Right renal cortex interstitium (tissue), 3 donors: ENCODE measurements at places on chromosomes 1 and 21. TPM values are rescaled to one million over a fixed set of nuclear protein-coding genes. Genes with fewer than 3 reads are reported as not detected.

The CALML6 gene
- polyA plus RNA-seq = 0.50 TPM

DNA sequence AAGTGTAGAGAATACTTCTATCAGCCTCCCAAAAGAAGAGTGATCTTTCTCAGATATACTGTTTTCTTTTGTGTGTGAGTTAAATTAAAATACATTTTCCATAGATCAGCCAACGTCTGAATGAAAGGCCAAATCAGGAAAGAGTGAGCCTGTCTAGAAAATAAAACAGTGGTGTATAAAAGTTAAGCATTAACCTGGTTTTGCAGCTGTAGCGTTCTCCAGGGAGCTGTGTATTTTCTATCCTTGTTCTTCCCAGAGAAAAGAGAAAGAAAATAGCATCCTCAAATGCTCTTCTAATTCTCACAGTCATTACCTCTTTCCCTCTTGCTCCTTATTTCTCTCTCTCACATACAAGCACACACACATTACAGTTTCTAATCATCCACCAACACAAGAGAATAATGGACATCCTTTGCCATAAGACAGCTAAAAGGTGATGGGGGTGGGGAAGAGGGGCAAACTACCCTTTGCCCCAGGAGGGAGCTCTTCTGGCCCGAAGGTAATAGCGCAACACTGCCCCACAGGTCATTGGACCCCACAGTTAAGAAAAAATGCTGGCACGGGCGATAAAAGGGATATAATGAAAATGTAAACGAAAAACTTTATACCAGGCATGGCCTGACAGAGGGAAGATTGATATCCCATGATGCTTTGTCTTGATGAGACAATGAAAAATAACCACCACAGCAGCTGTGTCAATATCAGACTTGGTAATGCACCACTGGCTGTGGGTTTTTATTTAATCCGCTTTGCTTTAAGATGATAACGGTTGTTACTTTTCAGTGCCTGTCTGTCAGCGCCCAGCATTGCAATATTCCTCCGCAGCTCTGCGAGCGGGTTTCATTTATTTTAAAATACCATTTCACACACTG, 150.3 kb downstream of the NUF2 start:
- DNase-seq = no peak

DNA sequence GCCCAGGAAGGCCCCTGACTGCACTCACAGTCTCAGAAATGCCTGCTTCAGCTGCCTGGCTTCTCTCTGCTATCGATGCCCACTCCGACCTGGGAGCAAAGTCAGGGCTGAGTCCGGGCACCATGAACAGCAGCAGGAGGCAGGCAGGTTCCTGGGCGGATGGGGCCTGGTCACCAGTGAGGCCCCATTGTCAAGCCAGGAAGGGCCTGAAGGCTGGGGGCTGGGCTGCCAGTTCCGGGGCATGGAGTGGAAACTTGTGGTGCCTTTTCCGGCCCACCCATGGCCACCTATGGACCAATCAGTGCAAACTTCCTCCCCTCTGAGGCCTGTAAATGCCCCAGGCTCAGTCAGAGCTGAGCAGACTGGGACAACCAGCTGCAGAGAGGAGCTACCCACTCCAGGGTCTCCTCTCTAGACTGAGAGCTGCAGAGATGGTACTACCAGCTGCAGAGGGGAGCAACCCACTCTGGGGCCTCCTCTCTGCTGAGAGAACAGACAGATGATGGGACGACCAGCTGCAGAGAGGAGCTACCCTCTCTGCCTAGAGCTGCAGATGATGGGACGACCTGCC, 286.5 kb downstream of the SMYD3 start:
- DNase-seq = no peak

The KLF17 gene
- polyA plus RNA-seq = not detected

The HES3 gene
- polyA plus RNA-seq = not detected

The COL9A2 gene
- 19.0 TPM for polyA plus RNA-seq

The SLX9 gene
- polyA plus RNA-seq = 14.1 TPM

The WARS2 gene
- polyA plus RNA-seq = 22.6 TPM

- DNase-seq = no peak
Measured at GRCh38 chr1:20875198-20875973, 88.3 kb upstream of the HP1BP3 start.

The CD34 gene
- 116 TPM for polyA plus RNA-seq

GRCh38 chr21:38048167-38048566, 131.9 kb upstream of the KCNJ6 start:
- no peak for DNase-seq

The AJAP1 gene
- 1.2 TPM for polyA plus RNA-seq

DNA sequence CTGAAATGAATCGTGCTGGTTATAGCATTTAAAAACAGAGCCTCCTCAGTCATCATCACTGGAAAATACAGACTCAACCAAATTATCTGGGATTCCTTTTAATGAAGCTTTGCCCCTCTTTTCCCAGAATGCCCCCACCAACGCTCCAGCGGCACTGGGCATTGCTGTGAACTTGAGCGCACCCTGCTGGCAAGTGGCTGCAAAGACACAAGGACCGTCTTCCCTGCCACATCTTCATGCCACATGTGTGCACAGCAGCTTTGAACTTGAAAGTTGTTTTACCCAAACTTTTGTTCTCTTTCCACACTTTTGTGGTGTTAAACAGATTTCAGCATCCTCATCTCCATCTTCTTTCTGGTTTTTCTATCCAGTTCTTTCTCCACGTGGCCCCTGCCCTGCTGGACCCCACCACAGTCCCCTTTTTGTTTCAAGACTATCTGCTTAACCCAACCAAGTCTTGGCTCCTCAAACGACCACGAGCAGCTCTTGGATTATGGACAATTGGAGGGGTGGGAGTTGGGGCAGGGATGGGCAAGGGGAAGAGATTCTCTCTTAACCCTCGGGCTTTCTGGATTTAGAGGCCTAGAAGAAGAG, 12.8 kb upstream of the LMX1A start:
- no peak for DNase-seq

DNA sequence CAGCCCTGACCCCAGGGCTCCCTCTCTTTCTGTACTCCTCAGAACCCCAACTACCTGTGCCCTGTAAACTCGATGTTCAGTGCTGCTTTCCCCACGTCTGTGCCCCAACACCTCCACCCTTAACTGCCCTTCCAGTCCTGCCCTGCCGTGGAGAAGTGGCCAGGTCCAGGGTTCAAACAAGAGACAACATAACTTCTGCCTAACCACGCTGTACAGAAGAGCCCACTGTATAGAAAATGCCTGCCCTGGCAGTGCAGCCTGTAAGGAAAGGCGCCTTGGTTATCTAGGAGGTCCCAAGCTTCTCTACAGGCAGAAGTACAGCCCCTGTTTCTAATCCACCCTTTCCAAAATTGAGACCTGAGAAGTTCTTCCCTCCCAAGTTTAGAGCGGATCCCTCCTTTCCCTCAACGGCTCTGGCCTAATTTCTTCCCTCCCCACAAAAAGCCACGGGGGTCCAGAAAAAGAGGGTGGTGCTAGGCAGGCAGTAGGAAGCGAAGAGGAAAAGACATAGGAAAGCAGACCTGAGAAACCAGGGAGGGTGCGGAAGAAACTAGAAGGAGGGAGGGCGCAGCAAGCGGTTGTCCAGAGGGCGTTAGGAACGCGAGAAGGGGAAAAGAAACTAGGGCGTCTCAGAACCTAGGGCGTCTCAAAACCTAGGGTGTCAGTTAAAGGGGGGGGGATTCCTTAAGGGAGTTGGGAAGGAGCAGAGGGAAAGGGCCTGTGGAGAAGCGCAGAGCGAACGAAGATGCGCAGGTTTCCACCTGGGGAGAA, 3.2 kb downstream of the DMRTA2 start:
- no peak for DNase-seq

DNA sequence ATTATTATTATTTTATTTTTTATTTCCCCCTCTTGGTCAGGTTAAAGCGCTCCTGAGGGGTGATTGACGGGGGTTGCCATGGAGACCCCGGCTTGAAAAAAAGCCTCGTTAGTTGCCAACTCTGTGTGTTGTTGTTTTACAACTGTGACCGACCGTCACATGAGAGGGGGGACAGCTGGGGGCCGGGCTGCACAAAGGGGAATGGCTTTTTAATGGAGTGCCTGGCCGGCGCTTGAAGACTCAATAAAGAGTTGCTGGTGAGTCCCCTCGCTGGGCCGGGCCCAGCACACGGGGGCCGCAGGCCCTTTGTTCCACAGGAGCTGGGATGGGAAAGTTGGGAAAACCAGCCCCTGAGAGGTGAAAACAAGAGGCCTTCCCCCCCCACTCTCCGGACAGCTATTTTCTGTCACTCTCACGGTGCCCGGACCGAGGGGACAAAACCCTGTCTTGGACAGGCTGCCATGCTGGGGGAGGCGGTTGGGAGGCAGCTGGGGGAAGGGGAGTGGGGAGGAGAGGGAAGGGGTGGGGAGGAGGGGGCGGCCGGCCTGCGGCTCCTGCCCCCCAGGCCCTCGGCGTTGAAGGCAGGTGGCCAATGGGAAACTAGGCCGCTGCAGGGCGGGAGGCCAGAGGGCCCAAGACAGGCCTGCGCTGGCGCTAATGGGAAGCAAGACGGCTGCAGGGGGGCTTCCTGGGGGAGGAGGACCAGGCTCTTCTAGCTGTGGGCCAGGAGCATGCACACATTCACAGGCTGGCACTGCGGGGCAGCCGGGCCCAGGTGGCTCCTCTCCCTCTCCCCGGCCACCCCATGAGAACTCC, 67.6 kb downstream of the CASZ1 start:
- no peak for DNase-seq

The BRINP3 gene
- polyA plus RNA-seq = 4.1 TPM

- DNase-seq = no peak
Measured at GRCh38 chr1:229452956-229453801, 19.3 kb upstream of the ACTA1 start.

- DNase-seq = no peak
Measured at GRCh38 chr21:33268393-33268736, 2.2 kb downstream of the IL10RB start.

DNA sequence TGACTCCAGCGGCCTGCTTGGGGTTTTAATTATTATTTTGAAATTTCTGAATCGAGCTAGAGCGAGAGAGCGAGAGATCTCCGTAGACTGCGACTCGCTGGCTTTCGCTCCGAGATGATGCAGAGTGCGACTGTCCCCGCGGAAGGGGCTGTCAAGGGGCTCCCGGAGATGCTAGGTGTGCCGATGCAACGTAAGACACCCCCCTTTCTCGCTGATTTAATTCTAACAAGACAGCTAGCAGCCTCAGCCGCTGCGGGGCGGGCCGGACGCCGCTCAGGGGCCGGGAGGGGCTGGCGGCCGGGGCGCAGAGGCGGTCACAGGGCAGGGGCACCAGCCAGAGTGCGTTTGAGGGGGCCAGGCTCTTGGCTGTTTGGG, 339 bp downstream of the LHX4 start:
- no peak for DNase-seq

The FALEC gene
- polyA plus RNA-seq = not detected

DNA sequence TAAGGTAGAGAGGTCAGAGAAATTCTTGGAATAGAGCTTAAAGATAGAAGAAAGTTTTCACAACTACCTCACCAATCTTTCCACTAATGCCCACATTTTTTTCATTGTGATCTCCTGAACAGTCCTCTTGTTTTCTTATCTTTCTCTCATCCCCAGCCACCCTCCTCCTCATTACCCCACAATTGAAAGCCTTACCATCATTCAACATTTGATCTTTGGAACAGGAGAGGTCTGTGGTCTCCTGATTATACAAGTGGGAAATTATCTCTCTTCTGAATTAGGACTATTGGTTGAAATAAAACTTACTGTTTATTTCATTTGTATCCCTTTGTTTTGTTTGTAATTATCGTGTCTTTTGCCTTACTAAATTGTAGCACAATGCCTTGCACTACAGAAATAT, 29.6 kb downstream of the DNAH14 start:
- no peak for DNase-seq

DNA sequence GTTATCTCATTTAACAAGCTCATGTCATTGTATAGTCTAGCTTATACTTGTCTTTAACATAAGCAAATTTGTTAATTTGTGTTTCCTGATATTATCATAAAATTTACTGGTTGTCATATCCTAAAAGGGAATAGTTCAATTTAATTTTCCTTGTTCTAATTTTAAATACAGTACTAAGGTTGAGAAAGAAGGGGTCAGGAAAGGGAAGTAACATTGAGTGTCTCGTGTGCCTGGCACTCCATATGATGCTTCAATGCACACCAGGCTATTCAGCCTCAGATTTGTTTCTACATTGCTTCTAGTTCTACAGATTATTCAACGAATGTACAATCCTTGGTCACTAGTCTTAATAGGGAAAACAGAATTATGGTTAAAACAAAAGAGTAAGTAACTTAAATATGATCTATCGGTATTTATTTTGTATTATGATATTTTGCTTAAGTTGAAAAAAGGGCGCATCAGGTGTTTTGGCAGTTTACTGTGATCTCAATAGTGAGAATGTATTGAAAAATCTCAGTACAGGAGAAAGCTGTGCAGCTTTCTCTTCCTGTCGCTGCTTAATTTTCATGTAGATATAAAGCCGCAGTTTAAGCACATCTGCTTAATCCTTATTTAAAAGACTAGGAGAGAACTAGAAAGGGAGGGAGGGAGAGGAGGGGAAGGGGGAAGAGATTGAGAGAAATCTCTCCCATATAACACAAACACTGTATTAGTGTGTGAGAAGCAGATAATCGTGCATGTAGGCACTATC, 13.0 kb downstream of the PTPRC start:
- no peak for DNase-seq

The HSPA6 gene
- 0.28 TPM for polyA plus RNA-seq

The TRIM58 gene
- polyA plus RNA-seq = 1.6 TPM

The C2CD4D gene
- polyA plus RNA-seq = not detected

DNA sequence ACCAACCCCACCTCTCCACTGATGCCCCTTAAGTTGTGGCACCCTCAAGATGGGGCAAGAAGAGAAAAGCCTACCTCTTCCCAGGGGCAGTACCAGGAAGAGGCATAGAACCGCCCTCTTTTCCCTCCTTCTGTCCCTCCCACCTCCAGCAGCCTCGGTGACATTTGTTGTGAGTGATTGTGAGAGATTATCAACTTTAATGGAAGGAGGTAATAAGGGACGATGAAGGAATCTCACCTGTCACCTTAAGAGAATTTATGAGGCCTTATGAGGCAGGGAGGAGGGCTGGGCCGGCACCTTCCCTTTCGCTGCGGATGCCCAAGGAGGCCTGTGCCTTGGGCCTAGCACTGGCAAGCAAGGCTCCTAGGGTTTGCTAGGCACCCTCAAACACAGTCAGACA, 1.4 kb upstream of the ADGRB2 start:
- no peak for DNase-seq

GRCh38 chr1:61453111-61453961, 271.6 kb downstream of the TM2D1 start:
- DNase-seq = peak; percentile 84

The MSH4 gene
- 0.43 TPM for polyA plus RNA-seq

The TFF2 gene
- polyA plus RNA-seq = not detected

The ZNF648 gene
- 0.39 TPM for polyA plus RNA-seq

GRCh38 chr1:10890491-10891071, 94.1 kb upstream of the CASZ1 start:
- no peak for DNase-seq

GRCh38 chr1:175648927-175649326, 94.5 kb downstream of the TNR start:
- DNase-seq = no peak
